Forelimb muscle (tissue), 1 donor: ENCODE measurements at places on chromosomes 13 and 19. TPM values are rescaled to one million over a fixed set of nuclear protein-coding genes. Genes with fewer than 3 reads are reported as not detected.

The C1QTNF9 gene
- 4.9 TPM for polyA plus RNA-seq

The GRIN2D gene
- 1.4 TPM for polyA plus RNA-seq

The ARRDC5 gene
- not detected for polyA plus RNA-seq

- no peak for DNase-seq
Measured at GRCh38 chr13:100508996-100509395, 79.6 kb downstream of the GGACT start.

- DNase-seq = no peak
Measured at GRCh38 chr19:3357992-3358688, 8.2 kb upstream of the NFIC start.

- no peak for DNase-seq
Measured at GRCh38 chr19:19406878-19407632, 1.6 kb downstream of the GATAD2A start.
